Activated CD8-positive, alpha-beta T cell treated with anti-CD3 and anti-CD28 coated beads, Interleukin-2, amount 10 ng/mL, durations not matched to agents 7 days and 5 days (primary cell): ENCODE measurements at places on chromosomes 12 and 14.

DNA sequence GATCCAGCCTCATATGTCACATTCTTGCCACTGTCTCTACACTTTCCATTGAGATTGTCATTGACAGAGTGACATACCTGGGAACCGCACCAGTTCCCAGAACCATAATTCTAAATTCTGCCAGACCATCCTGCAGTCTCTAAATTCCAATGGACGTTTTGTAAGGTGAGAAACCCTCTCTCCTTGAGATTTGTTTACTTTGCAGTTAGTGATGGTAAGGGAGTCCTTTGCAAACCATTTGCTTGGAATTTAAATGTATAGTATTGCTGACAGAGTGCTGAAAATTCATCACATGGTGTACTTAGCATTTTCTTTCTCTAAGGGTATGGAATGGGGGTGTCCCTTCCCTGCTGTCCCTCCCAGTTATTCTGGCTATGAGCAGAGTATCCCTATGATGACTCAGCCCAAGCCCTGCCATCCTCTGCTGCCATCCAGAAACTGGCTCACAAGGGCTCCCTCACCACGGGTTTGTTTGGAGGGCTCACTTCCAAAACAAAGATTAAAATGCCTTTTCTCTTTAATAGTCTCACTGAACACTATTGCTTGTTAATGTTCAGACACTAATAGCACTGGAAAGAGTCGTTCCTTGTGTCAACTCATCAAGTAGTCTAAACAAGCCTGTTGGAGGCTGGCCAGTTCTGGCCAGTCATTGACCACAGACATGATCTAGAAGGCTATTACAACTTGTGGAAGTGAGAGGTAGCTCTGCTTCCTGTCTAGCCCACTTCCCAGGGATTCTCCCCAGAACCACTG, 129.0 kb upstream of the HMGA2 start:
- DNase-seq, result no peak

DNA sequence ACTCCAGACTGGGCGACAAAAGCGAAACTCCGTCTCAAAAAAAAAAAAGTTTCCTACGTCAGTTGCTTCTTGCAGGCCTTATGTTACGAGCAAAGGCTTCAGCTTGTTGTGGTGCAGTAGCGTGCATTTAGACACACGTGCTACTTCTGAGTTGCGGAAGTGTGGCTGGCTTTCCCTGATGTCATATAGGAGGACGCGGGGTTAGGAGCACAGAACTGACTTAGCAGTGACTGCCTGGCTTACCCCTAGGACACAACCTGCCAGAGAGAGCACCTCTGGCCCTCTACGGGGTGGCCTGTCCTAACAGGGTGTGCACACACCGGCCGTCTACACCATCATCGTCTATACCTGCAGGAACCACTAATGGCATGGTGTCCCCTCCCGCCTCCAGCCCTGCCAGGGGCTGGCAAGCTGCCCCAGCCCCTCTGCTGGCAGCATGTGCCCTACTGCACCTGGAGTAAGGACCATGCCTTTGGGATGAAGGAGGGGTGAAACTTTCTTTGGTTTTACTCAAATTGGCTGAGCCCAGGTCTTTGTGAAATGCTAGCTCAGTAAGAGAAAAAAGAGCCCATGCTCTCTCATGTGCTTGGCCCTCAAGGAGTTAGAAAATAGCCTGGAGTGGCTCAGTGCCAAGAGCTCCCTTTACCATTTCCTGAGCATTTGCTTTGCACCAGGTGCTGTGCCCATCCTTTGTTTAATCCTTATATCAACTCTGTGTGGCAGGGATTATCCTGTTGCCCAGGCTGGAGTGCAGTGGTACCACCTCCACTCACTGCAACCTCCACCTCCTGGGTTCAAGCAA, 1.7 kb upstream of the GPR68 start:
- DNase-seq, result peak; percentile 92

- peak; percentile 51 for DNase-seq
Observed at GRCh38 chr12:54053751-54054741, at the start of gene HOXC4. Gene HOXC4 (plus strand): TSS chr12:54053835. CDS start chr12:54053923, 88 bp downstream.

GRCh38 chr12:130587966-130588365, 128.1 kb downstream of the RIMBP2 start:
- no peak for DNase-seq

GRCh38 chr14:77474479-77475177, 16.7 kb downstream of the AHSA1 start:
- no peak for DNase-seq

DNA sequence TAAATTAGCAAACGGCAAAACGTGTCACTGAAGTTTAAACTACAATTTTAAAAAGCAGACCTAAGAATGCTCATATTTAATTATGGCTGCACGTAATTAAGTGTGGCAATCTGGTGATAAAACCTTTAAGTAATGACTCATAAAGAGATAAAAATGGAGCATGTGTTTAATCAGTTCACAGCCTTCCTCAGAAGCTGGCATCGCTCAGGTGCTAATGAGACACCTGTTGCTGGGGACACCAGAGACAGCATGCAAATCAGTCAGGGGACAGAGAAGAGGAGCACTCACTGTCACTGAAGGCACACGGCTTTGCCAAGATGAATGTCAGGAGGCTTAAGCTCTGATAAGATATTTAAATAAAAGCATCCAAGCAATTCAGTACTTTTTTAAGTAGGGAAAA, 840.3 kb downstream of the GALC start:
- DNase-seq, result no peak

DNA sequence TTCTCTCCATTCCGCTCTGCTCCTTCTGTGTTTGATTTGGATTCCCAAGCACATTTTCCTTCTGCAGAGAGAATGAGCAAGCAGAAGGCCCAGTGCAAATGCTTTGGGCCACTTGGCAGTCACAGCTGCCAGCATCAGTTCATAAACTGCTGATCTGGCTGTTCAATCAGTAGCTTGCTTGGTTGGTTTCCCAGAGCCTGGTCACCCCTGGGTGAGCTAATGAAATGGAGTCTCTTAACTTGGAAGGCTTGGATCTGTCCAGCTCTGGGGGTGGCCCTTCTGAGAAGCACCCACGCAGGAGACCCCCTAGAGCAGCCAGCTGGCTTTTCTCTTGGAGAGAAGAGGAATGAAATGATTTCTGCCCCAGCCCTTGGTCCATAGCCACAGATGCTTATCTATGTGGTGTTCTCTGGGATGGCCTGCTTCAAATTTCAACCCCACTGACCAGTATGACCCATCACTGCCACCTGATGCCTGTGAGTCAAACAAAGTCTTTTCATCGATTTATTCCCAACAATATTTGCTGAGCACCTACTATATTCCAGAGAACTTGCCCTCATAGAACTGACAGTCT, 30.3 kb downstream of the FAIM2 start:
- no peak for DNase-seq
